GM23248 (cell line): ENCODE measurements at places on chromosomes 5 and 9. TPM values are rescaled to one million over a fixed set of nuclear protein-coding genes. Genes with fewer than 3 reads are reported as not detected.
A peak's percentile ranks its signal among the peaks of the same experiment; 100 is the strongest.

PWWP2A gene
- total RNA-seq, result 13.0 and 13.2 TPM in 2 replicates

DNA sequence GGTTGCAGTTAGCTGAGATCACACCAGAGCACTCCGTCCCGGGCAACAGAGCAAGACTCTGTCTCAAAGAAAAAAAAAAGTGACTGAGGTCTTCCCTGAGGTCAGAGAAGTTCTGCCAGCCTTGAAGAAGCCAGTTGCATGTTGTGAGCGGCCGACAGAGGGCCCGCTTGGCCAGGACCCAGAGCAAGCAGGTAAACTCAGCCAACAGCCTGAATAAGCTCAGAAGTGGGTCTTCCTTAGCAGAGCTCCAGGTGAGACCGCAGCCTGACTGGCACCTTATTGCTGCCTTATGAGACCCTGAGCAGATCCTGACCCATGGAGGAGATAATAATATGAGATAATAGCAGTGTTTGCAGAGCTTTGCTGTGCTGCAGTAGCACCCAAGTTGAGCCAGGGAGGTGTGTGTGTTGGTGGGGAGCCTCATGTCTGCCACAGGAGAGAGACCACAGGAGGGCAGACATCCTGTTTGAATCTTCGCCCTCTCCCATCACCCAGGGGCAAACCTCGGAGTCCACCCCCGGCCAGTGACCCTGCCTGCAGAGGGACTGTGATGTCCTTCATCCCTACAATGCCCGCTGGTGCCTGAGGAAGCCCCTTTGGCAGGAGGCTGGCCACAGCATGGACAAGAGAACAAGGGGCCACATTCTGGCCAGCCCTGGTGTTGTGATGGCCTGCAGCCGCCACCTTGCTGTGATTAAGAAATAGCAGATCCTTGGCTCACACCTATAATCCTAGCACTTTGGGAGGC is 10.8 kb upstream of the BARX1 start:
- H3K4me3 ChIP-seq, result no peak overlapping the region
- peaks cover 6% of the 10 kb centered on the region; the same call in 1 of the 2 replicates for H3K4me1 ChIP-seq
- peaks cover under 1% of the 10 kb centered on the region; the same call in 1 of the 2 replicates for H3K27me3 ChIP-seq

DNA sequence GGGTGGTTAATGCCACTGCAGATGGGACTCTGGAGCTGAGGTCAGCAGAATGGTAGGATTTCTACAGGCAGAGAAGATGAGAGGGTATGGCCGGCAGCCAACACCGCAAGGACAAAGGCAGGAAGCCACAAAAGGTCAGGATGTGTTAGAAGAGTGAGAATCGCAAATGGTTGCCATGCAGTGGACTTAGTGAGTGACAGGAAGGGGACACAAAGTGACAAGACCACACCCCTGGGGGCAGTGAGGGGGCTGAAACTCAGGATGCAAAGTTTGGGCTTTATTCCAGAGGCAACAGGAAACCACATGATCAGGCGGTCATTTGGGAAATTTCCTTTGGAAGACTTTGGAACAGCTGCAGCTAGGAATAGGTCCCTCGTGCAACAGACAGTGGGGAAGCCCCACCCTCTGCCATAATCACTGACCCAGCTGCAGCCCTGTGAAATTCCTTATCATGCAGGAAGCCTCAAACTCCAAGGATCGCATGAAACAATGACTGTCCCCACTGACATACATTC is 14.2 kb upstream of the CCDC180 start:
- no peaks in the 10 kb centered on the region for H3K27me3 ChIP-seq
- no peaks in the 10 kb centered on the region for H3K36me3 ChIP-seq
- no peak overlapping the region for H3K27ac ChIP-seq
- H3K4me1 ChIP-seq, result no peaks in the 10 kb centered on the region
- DNase-seq, result peak; percentile 22

GRCh38 chr9:23769307-23769935 is 56.6 kb downstream of the ELAVL2 start:
- H3K4me1 ChIP-seq, result no peaks in the 10 kb centered on the region; the same call in 1 of the 2 replicates
- H3K4me3 ChIP-seq, result no peak overlapping the region
- peak; percentile 63 for DNase-seq
- H3K36me3 ChIP-seq, result no peaks in the 10 kb centered on the region
- H3K27me3 ChIP-seq, result no peaks in the 10 kb centered on the region

GRCh38 chr5:15932066-15932465 is 247.5 kb downstream of the MARCHF11 start:
- no peak for DNase-seq
- H3K27me3 ChIP-seq, result no peaks in the 10 kb centered on the region
- H3K4me1 ChIP-seq, result peaks cover 3% of the 10 kb centered on the region; the same call in 1 of the 2 replicates
- no peak overlapping the region for H3K4me3 ChIP-seq

DNA sequence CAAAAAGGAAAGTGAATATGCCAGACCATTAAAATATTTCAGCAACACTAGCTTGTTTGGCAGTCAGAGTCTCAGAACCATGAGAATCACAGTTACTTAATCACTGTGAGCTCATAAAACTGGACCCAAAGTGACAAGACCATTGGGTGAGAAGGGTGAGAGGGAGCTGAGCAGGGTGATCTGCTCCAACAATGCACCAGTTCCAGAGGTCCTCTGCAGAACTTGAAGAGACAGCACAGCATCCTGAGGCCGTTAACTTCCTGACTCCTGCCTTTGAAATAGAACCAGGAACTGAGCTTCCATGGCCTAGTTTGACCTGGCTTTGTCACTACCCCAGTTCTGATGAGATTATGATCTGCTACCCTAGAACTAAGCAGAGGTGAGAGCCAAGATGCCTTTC is 57.4 kb downstream of the NFIB start:
- H3K4me1 ChIP-seq, result peaks cover 44% of the 10 kb centered on the region
- peak; percentile 33 for DNase-seq
- H3K36me3 ChIP-seq, result no peaks in the 10 kb centered on the region
